Right lung (tissue), 10 donors: ENCODE measurements at places on chromosomes 5 and 9.

- DNase-seq = no peak
Measured at GRCh38 chr5:148499452-148499851, 115.7 kb downstream of the FBXO38 start.

GRCh38 chr5:158639881-158640592 lies 459.7 kb downstream of the EBF1 start:
- DNase-seq = no peak

DNA sequence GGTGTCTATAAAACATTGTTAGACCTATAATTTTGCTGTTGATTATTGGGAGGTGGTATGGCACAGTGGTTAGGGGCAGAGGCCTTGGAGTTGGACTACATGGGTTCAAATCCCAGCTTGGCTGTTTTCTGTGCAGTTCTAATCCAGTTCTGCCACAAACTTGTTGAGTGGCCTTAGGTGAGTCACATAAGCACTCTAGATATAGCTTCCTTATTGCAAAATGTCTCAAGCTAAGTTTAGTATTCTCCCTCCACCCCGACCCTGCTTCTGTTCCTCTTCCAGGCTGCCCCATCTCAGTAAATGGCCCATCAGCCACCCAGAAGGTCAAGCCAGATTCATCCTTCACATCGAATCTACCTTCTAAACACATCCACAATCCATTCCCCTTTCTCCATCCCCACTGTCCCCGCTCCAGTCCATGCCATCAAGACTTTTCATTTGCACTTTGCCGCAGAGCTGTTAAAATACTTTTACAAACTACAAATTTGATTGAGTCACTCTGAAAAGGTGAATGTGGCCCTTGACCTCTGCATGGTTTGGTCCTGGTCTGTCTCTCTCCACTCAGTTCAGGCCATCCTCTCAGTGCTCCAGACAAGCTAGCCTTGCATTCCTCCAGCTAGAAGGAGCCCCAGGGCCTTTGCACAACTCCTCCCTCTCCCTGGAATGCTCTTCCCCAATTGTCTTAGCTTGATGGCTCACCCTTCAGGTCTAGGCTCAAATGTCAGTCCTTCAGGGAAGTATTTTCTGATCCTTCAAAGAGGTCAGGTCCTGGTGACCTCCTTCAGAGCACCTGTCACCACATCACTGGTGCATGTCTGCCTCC lies 10.0 kb upstream of the HDHD3 start:
- DNase-seq = no peak

DNA sequence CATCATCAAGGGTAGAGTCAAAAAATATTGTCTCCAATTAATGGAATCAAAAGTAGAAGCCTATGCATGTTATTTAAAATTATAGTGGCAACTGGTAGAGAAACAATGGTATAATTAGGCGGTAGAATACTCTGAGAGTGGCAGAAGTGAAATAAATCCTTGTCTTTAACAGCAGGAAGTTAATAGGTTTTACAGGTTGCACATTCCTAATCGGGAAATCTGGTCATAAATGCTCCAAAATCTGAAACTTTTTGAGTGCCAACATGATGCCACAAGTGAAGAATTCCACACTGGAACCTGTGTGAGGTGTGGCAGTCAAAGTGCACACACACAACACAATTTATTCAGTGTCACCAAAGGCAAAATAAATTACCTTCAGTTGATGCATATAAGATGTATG lies 433.4 kb downstream of the TAF11L14 start:
- no peak for DNase-seq

- no peak for DNase-seq
Measured at GRCh38 chr5:107765805-107766063, 95.0 kb upstream of the EFNA5 start.

GRCh38 chr5:177496070-177496726 lies 1.2 kb downstream of the PDLIM7 start:
- no peak for DNase-seq

GRCh38 chr5:5079876-5080275 lies 60.3 kb upstream of the ADAMTS16 start:
- DNase-seq = no peak

- no peak for DNase-seq
Measured at GRCh38 chr9:27829621-27830020, 256.3 kb upstream of the C9orf72 start.

DNA sequence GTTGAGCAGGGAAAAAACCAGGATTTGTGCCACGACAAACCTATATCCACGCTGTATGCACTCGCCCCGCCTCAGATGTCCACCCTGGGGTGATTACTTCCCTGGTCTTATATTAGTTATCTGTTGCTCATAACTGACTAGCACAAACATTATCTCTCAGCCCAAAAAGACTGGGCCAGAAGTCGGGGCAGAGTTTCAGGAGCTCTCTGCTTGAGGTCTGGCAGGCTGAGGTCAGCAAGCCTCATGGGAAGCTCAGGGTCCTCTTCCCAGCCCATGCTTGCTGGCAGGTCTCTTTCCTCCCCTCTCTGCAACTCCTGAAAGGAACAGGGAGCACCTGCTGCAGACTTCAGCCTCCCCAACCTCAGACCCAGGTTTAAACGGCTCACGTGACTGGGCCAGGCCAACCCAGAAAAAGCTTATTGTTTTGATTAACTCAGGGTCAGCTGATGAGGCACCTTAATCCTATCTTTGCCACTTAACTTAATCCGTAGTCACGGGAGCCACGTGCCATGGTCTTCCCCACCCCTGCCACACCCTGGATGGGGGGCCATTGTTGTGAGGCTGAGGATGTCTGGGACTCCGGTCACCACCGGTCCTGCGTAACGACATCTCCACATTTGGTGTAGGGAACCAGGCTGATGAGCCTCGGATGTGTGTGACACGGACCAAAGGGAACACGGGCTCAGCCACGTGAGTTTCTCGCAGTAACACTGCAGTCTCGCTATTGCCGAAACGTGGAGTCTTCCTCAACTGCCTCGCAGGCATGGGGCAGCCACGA lies 123.7 kb upstream of the IRX4 start:
- DNase-seq = no peak

- DNase-seq = no peak
Measured at GRCh38 chr9:114056527-114056926, 21.6 kb downstream of the AMBP start.

- DNase-seq = no peak
Measured at GRCh38 chr9:130298662-130299279, 33.2 kb downstream of the HMCN2 start.

GRCh38 chr9:87886210-87886932 lies 3.7 kb downstream of the SPATA31E1 start:
- DNase-seq = no peak

DNA sequence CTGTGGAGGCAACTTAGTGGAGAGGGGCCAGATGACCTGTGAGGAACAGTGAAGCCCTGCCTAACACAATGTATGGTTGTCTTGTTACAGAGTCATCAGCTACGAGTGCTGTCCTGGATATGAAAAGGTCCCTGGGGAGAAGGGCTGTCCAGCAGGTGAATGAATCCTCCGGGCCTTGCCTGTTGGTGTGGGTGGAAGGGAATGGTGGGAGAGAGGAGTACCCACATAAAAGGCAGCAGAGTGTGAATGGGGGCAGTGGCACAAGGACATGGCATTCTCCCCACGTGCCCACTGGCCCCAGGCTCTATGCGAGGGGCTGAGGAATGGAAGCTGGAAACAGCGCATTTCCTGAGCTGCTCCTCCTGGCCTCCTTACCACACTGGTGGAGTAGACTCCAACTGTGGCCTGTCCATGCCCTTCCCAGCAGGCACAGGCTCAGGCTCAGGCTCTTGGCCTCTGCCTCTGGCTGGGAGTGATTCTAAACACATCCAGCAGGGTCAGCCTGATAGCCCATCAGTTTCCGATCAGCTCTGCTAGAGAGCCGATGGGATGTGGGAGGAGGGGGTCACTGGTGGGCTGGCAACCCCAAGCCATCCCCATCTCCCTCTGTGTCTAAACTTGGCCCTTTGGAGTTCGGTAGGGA lies 15.3 kb downstream of the TGFBI start:
- DNase-seq = no peak

DNA sequence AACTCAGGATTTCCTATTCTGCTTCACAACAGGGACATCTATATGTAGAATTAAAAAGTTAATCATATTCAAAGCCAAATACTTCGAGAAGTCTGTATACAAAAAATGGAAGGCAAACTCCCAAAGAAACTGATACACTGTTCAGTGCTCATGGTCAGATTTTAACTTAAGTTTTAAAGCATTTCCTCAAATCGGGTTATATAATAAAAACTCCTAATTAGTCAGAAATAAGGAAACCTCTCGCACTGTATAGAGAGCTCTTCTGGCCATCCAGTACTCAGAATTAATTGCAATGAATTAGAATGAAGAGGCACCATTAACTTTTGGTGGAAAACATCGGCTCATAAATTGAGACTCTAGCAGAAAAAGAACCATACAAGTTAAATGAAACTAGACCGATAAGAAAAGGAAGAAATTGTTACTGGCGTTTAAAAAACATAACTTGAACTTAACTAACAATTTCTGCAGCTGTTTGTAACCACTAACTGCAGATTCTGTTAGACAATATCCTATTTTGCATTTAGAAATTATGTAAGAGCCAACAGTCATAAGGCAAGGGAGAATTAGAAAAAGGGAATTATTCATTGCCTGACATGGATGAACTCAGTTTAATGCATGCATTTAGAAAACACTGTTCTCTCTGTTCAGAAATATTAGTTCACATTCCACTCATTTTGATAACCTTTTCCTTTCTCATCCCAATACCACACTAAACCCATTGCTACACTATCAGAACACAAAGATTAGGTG lies 96.6 kb downstream of the FNBP1 start:
- DNase-seq = no peak

DNA sequence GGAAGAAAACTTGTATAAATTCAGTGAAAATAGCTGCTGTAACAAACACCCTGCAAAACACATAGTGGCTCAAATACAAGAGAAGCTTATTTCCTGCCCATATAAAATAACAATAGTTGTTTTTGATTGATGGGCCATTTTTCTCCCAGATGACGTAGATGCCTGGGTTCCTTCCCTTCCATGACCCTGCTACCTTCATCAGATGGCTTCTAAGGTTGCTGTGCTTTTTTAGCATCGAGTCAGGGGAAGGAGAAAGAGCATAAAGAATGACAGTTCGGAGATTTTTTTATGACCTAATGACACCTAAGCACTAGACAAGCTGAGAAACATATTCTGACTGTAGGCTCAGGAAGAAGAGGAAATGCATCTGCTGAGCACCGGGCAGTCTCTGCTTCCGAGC lies 34.7 kb upstream of the DPYSL3 start:
- no peak for DNase-seq

DNA sequence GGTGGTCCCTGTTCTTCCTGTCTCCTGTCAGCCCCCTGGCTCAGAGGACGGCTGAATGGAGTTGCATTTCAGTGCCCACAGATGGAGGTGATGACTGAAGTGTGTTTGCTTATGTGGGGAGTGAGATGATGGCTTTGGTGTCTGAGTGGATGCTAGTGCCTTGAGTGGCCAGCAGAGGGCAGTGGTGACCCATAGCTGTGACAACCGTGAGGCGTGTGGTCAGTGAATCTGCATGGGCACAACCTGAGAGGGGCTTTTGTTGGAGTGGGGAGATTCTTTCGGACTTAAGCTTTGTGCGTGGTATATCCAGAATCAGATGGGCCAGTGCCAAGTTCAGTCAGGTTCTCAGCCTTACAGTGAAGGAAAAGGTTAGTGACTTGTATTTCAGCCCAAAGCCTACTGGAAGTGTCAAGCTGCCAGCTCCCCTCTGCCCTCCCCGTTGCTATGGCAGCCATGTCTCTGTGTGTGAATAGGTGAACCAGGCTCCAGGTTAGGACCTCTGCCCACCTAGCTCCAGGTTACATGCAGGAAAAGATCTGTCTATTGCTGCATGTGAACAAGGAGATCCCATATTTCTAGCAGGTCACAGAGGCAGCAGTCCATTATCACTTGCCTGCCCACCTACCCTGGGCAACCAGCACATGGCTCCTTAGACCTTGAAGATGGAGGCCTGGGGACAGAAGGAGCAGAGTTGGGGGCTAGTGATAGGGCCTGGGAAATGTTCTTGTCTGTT lies 14.7 kb upstream of the CXXC5 start:
- DNase-seq = peak; percentile 78

GRCh38 chr5:111829701-111830100 lies 72.7 kb upstream of the NREP start:
- no peak for DNase-seq

DNA sequence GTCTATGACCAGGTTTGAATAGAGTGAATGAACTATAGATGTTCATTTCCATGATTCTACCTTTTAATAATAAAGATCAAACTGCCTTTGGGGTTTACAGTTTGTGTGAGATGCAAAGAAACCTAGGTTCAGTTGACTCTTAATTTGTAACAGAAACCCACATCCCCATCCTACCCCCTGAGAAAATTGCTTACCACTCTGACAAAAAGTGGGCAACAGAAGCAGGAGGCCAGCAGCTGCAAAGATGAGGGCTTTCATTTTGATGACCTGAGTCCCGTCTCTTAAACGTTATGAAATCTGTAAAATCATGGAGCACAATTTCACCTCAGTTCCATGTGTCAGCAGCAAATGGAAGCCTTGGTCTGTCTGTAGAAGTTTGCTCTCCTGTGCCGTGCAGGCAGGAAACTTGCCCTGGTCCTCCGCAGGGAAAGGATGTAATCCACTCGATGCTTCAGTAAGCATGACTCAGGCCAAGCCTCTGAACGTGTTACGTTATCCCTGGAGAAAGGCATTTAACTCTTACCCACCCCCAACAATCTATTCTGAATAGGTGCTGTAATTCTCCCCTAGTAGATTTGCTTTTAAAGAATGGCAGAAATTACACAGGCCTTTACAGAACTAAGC lies at the start of gene F2RL2:
F2RL2 (minus strand) TSS at position 431 of the 624 bp plus-strand sequence; CDS start at position 258, 173 bp downstream.
- DNase-seq = no peak

DNA sequence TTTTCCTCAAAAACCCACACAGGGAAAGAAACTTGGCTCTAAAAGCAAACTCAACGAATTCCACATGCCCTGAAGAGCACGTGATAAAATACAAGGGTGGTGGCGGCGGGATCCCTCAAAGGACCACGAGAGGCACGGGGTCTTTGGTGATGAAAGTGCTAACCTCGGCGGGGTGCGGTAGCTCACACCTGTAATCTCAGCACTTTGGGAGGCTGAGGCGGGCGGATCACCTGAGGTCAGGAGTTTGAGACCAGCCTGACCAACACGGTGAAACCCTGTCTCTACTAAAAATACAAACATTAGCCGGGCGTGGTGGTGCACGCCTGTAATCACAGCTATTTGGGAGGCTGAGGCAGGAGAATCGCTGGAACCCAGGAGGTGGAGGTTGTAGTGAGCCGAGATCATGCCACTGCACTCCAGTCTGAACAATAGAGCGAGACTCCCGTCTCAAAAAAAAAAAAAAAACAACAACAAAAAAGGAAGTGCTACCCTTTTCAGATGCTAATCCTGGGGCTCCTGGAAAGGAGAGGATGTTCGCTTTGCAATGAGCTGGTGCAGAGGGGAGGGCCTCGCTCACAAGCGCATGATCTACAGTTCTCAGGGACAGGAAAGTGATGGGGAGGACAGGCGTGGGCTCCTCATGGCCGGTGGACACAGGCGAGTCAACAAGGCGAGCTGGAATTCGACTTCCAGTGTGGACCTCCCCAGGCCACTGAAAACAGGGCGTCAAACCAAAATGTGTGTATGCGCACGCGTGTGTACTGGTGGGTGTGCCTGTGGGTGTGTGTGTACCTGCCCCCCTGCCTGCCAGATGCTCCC lies 54.1 kb downstream of the USP20 start:
- DNase-seq = no peak
